ENCODE measurements at places on chromosomes 6 and 20.

GRCh38 chr20:62595491-62595890 lies 46.8 kb upstream of the SLCO4A1 start:
- DNase-seq: no peak

DNA sequence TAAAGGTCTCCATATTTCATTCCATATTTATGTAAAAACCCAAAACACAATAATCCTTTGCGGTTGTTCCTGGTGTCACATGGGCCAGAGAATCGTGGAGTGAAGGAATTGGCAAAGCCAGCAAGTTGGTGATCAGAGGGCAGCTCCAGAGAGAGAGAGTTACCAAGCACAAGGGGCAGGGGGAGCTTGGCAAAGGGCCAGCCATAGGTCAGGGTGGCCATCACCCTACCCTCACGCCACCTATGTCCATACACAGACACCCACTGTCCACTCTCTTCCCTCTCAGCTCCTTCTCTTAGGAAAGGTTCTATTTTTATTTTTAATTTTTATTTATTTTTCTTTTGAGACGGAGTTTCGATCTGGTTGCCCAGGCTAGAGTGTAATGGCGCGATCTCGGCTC lies 163.2 kb upstream of the JARID2 start:
- DNase-seq: no peak

GRCh38 chr6:29491574-29491973 lies 3.8 kb upstream of the MAS1L start:
- no peak for DNase-seq

GRCh38 chr6:2021713-2022125 lies 223.7 kb downstream of the GMDS start:
- DNase-seq: peak; percentile 58

DNA sequence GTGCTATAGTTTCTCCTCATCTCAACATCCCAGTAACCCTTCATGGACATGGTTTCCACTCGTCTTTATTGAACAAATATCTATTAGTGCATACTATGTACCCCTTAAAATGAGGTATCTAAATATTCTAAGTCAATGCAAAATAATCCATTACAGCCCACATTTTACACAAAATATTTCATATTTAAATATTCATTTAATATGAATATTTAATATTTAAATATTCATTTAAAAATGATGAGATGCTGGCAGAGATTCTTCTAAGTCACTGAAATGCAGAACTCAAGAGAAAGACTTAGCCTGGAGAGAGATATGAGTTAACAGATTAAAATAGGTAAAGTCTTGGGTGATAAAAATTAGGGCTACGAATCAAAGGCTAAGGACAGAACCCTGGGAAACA lies 17.9 kb downstream of the EPB41L2 start:
- no peak for DNase-seq
